ENCODE measurements at places on chromosomes 16 and 17.
A peak's percentile ranks its signal among the peaks of the same experiment; 100 is the strongest.

GRCh38 chr17:57021226-57021940 lies 43.5 kb downstream of the SCPEP1 start:
- no peak for DNase-seq

- no peak for DNase-seq
Measured at GRCh38 chr16:89094880-89095258, 1.2 kb downstream of the ACSF3 start.

GRCh38 chr17:80964859-80965580 lies 26.6 kb upstream of the CHMP6 start:
- DNase-seq = no peak

DNA sequence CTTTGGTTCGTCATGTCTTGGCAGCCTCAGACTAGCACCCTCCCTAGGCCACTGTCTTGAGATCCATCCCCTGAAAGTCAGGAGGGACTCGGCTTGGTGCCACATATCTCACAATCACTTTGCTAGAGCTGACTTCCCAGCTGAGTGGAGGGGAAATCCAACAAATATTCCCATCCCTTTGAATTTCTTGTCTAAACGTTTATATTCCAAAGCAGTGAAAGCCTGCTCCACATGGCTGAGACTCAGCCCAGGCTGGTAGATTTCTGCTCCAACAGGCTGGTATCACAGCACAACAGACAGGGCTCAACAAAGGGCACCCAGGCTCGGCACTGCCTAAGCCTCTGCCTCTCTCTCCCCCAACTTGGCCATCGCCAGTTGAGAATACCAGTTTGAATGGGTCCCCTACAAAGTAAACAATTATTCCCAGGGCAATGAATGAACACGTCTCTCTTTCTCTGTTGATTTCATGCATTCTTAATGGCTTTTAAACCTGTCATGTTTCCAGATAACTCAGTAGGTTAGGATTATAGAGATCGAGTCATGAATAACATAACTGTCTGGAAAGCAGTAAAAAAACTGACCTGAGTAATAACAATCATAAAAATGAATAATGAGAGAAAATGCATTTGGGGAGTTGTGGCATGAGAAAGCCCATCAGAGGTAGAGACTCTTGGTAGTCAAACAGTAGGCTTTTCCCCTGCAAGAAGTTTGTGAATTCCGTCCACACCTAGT lies 1.0 kb downstream of the KRT13 start:
- no peak for DNase-seq

DNA sequence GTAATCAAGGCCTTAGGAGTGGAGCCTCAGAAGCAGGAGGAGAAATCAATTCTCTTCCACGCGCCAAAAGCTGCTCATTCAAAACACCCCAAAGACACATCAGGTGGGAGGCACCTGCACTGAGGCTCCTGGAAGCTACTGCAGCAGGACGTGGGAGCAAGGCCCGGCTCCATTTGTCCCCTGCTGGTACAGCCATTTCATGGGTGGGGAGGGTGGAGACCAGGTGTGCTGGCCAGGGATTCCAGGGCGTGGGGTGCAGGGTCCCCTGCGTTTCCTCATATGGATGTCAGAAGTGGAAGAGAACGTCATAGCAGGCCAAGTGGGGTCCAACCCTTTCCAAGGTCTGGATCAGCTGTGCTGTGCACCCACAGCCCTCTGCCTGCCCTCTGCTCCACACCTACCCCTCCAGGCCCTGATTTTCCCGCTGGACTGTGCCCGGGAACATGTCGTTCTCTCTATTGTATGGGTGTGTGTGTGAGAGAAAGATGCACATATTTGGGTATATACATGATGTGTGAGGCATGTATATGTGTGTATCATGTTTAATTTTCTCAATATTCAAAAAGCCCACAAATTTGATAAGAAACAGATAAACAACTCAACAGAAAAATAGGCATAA lies 39.2 kb upstream of the CBX4 start:
- no peak for DNase-seq

GRCh38 chr16:1071561-1072225 lies 854 bp upstream of the SSTR5 start:
- no peak for DNase-seq

DNA sequence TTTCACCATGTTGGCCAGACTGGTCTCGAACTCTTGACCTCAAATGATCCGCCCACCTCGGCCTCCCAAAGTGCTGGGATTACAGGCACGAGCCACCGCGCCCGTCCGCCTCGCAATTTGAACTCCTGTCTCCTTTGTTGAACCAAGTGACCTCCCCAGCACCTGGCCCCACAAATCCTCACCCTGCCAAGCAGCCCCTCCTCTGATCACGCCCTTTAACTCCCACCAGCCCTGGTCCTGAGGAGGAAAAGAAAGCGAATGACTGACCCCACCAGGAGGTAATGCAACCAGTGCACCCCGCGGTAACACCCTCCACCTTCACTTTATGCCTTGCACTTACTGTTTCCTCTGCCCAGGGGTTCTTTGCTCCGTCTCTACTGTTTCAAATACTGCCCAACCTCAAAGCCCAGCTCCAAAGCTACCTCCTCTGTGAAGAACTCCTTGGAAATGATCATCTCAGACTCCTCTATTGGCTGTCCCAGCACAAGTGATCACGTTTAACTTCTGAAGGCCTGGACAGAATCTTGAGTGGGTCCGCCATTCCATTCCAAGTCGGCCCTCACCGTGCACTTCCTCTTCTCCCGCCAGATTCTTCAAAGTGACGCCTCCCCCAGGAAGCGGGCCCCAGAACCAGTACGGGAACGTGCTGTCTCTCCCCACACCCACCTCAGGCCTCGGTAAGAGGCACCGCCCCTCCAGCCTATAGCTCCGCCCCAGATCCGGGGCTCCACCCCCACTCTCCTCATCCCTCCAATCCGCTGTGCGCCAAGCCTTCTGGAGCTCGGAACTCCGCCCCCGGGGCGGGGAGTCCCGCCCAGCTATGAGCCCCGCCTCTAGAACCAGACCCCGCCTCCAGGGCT lies 4.4 kb downstream of the CD19 start:
- peak; percentile 17 for DNase-seq

DNA sequence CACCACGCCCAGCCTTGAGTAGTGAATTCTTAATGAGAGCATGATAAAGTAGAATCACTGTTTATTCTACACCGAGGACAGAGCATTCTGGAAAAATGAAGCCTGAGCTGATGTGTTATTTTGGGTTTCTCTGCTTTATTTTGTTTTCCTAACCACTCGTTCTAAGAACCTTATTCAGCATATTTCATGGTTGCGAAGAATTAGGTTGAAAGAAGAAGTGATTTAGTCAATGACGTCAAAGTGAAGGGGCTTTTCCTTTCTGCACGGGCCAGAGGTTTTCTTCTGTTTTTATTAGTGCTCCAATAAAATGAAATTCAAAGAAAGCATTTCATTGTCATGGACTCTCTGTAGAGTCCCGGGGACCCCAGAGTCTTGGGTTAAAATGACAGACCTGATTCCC lies 178.5 kb downstream of the MAF start:
- DNase-seq = no peak

GRCh38 chr16:89562939-89563338 lies 2.5 kb downstream of the RPL13 start:
- no peak for DNase-seq

DNA sequence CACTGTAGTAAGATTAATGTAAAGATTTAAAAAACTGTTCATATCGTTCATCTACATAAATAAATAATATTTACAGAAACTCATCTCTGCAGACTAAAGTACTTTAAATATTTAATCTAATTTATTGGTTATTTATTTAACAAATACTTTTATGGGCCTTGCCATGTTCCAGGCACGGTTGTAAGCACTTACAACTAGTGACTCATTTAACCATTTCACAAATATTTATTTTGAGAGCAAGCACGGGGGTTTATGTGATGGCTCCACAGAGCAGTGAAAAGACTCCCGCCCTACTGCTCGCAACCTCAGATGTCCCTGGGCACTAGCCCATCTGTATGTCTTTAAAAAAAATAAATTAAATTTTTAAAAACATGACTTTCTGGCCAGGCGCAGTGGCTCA lies 575.9 kb downstream of the WWOX start:
- no peak for DNase-seq

- peak; percentile 97 for DNase-seq
Measured at GRCh38 chr16:23286131-23286532, 16.0 kb upstream of the SCNN1B start.
